Left cardiac atrium (tissue), 4 donors: ENCODE measurements at places on chromosomes 13 and 19.

DNA sequence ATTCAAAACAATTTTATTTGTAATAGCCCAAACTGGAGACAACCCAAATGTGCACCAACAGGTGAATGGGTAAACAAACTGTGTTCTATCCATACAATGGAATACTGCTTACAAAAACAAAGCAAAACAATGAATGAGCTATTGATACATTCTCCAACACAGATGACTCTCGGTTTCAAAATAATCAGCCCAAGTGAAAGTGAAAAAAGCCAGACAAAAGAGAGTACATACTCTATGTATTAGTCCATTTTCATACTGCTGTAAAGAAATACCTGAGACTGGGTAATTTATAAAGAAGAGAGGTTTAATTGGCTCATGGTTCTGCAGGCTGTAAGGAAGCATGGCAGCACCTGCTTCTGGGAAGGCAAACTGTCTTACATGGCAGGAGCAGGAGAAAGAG, 65.2 kb upstream of the LRCH1 start:
- no peak for DNase-seq

DNA sequence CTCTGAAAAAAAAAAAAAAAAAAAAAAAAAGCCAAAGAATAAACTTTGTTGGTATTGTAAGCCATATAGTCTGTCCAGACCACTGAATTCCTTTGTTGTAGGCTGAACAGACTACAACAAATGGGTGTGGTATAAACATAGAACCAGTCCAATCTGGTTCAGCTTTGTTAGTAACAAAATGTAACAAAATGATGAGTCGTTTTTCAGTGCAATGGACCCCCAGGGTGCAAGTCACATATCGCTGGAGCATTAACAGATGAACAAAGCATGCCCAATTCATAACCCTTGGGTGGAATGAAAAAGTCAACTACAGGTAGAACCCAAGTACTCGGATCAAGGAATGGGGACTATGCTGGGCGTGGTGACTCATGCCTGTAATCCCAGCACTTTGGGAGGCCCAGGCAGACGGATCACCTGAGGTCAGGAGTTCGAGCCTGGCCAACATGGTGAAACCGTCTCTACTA, 13.6 kb upstream of the FCHO1 start:
- no peak for DNase-seq

DNA sequence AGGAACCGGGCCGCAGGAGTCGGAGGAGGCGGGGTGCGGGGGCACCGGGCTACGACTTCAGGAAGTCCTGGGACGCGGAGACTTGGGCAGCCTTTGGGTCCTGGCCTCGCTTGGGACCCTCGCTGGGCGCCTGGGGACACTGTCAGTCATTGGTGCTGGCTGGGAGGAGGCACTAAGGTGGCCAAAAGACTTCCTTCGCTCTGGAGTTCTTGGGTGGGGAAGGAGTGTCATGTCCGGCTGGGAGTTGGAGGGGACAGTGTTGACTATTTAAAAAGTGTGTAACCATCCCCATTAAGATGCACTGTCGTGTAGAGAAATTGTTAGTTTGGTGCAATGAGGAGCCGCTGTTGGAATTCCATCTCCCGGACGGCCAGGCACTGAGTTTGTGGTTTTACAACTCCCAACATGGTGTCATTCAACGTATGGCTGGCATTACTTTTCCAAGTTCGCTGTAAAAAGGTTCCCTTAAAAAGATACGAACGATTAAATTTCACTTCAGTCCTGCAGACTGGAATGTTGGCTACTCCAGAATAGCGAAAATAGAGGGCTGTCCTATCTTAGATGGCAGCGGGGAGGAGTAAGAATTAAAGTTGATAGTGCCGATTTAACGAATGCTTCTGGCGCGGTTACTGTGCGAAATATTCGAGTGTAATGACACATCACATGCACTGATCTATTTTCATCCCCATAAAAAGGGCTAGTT, 776 bp downstream of the DNAJC3 start:
- DNase-seq = no peak

- no peak for DNase-seq
Measured at GRCh38 chr13:80199585-80200292, 141.2 kb downstream of the SPRY2 start.

DNA sequence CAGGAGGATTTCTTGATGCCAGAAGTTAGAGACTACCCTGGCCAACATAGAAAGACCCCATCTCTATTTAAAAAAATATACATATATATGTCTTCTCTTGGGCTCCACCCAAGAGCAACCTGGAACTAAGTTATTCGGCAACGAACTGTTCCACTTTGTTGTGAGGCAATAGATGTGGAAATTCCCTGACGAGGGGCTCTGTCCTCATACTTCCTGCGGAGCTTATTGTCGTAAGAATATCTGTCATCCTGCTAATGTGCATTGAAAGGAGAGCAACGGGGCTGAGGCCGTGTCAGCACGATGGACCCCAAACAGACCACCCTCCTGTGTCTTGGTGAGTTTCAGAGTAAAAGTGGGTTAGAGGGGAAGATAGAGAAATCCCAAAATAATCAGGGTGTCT, at the start of gene FCAR:
Gene FCAR (plus strand): TSS at position 246 of the 400 bp plus-strand sequence. CDS start 55 bp downstream, at position 301.
- DNase-seq = no peak

GRCh38 chr13:73835138-73835721, 299.0 kb downstream of the KLF12 start:
- no peak for DNase-seq

DNA sequence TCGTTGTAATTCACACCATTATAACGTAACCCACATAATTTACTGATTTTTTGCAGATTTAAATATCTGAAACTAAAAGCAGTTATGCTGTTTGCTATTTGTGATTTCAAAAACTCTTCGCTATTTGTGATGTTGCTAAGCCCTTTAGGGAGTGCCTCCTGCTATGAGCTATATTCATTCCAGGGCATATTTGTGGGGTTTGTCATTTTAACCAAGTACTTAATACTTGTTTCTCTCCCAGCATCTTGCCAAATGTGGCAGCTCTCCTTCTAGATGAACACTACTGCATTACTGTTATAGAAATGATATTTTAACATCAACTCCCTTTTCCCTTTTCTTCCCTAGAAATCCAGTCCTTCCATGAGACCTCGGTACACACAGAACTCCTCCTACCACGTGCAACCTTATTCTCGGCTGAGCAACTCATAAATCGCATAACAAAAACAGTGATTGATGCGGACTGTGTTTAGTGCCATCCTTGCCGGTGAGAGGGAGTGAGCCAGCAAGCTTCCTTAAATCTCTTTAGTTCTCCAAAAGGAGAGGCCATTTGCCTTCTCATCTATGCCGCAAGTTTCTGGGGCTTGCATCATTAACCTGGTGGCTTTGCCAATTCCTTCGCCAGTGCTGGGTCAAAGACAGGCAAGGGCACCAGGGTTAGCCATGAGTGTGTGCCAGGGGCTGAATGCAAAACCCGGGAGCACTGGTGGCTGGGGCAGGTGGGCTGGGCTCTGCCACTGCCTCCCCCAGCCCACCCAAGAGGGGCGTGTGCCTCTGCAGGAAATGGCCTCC, 33.4 kb downstream of the RFX2 start:
- DNase-seq = no peak
